ENCODE measurements at places on chromosomes 1 and 21.

- no peak for DNase-seq
Measured at GRCh38 chr21:42079939-42080787, 9.0 kb downstream of the UMODL1 start.

DNA sequence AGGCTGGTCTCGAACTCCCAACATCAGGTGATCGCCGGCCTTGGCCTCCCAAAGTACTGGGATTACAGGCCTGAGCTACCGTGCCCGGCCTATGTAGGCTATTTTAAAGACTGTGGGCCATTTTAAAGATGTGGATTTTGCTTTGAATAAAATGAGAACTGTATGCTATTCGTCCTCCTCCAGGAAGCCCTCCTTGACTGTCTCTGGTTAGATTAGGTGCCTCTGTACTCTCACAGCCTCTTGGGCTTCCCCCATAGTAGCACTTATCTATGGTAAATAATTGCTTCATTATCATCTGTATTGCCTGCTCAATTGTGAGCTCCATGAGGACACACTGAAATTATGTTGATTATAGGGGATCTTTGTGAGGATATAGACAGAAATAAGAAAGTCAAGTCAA lies 20.5 kb upstream of the ERI3 start:
- no peak for DNase-seq

DNA sequence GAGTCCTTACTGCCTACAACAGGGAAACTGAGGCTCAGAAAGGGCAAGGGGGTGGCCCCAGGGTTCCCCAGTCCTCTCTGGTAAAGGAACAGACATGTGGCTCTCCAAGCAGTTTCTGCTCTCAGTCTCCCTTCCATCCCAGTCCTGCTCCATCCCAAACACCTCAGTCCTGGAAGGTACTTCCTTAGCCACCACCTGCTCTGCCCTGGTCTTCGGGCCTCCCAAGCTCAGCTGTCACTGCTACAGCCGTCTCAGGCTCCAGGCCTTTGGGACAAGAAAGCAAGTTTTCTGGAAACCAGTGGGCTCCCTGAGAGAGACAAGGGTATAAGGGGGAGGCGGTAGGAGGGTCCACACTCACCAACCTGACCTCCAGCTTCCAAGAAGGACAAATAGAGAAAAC lies 23.1 kb upstream of the ADGRB2 start:
- DNase-seq, result no peak

DNA sequence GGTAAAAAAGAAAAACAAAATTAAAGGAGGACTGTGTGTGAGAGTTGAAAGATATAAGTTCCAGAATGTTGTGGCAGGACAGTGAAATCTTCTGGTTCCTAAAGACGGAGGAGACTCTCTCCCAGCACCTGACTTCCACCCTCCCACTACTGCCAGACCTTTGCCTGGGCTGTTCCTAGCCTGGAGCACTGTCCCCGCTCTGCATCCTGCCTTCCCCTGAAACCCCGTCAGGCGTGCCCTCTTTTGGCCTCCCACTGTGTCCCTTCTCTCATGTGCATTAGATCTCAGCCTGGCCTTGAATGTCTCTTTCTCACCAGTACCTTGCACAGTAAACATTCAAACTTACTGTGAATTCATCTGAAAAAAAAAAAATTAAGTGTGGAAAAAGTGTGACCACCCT lies 74.1 kb downstream of the VPS26C start:
- no peak for DNase-seq

DNA sequence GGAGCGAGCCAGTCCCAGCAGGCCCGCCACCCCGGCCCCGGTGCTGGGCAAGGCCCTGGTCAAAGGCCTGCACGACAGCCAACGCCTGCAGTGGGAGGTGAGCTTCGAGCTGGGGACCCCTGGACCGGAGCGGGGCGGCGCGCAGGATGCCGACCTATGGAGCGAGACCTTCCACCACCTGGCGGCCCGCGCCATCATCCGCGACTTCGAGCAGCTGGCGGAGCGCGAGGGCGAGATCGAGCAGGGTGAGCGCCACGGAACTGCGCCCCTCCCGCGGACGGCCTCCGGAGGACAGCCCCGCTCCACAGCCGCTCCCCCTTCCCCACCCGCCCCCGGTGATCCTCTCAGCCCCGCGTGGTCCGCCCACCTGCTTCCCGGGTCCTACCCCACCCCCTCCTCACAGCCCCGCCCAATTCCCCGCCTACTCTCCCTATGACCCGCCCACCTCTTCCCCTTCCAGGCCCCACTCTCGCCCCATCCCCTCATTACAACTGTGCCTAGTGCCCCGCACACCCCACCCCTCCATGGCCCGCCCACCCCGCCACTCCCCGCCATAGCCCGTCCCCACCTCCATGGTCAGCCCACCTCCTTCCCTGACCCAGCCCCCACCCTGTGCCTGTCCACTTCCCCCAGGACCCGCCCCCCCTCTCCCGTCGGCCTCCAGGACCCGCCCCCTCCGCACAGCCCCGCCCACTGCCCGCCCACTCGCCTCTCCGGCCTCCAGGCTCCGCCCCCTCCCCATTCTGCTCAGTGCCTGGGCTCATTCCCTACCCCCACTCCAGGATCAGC lies 52.7 kb downstream of the VWA5B1 start:
- DNase-seq, result peak; percentile 72

GRCh38 chr1:198929961-198930599 lies 291.2 kb downstream of the PTPRC start:
- DNase-seq, result peak; percentile 80

All from NCI-H69 (cell line).